ENCODE measurements at places on chromosomes 1 and 21.
A peak's percentile ranks its signal among the peaks of the same experiment; 100 is the strongest.

DNA sequence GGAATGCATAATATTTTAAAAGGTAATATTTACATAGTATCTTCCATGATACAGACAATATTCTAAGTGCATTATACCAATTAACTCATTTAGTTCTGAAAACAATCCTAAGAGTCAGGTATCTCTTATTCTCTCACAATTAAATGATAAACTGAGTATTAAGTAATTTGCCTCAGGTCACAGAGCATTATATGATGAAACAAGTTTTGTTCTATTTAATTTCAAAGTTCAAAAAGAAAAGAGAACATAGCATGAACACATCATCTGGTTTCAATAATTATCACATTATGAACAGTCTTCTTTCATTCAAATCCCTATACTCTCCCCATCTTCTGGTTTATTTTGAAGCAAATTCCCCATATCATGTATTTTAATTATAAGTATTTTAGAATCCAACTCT lies 927.5 kb downstream of the ADGRL2 start:
- DNase-seq, result no peak

DNA sequence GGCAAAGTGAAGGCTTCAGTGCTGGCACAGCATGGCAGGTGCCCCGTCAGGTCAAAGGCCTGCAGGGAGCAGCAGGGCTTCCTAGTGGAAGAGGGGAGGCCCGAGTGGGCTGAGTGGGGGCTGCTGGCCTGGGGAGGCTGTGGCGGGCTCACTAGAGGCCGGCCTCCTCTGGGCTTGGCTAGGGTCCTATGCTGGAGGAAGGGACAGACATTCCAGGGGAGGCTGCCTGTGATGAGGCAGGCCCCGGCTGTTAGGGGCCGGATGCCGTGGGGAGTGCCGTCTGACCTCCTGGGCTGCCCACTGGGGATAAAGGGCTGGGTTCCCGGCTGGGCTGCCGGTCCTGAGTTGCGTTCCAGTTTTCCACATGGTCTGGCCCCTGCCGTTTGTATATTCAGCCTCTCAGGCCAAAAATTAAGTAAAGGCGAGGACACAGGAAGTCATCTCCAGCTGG lies 21.1 kb downstream of the PRXL2B start:
- DNase-seq, result peak; percentile 69

- DNase-seq, result no peak
These were observed 102.1 kb downstream of the LMX1A start for GRCh38 chr1:165254376-165254775.

GRCh38 chr21:46211786-46212720 lies 16.5 kb downstream of the LSS start:
- no peak for DNase-seq

DNA sequence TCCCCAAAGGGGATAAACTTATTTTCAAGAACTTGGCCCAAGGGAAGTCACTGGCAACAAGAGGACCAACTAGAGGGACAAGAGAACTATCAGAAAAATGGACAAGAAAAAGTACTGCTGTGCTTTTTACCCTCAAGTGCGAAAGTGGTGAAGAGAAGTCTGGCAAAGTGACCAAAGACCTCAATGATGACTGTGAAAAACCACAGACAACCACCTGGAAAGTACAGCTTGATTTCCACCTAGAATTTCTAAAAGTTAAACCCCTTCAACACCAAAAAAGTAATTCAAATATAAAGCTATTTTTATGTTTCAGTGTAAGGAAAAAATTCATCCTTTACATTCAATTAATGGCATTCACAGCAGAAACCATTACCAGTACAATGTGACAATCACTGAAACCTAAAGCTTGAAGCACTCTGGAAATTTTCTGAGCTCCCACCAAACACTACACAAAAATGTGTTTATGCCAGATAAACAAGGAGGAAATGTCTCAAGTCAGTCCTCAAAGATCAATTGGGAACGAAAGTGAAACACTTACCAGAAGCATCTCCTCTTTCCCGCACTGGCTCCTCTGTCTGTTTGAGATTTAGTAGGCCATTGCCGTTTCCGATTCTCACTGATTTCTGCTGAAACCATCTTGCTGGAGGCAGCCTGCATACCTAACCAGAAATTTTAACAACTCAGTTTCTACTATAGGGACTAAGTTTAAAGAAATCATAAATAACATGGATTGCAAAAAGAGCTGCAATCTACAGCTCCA lies 8.3 kb downstream of the SDE2 start:
- DNase-seq, result no peak

GRCh38 chr1:46301808-46302640 lies 1.4 kb downstream of the LRRC41 start:
- peak; percentile 77 for DNase-seq

GRCh38 chr1:29211086-29212030 lies 19.4 kb downstream of the MECR start:
- peak; percentile 32 for DNase-seq

DNA sequence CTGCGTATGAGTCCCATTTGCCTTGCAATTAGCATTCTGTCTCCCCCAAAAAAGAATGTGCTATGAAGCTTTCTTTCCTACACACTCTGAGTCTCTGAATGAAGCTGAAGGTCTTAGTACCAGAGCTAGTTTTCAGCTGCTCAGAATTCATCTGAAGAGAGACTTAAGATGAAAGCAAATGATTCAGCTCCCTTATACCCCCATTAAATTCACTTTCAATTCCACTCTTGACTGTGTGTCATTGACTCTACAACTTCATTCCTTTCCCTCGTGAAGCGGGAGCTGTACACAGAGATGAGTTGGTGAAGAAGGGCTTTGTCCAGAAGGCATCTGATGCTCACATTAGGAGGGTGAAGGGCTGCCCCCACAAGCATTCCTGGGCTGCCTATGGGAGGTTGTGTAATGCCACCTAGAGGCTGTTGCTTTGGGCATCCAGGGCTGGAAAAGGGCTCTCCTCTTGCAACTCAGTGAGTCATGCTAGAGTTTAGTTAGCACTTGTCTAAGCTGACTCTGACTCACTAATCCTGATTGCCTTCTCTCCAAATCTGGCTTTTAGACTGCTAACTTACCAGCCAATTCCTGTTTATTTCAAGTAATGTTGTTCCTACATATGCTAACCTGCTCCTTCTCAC lies 1.8 kb downstream of the SPRR1B start:
- peak; percentile 28 for DNase-seq

DNA sequence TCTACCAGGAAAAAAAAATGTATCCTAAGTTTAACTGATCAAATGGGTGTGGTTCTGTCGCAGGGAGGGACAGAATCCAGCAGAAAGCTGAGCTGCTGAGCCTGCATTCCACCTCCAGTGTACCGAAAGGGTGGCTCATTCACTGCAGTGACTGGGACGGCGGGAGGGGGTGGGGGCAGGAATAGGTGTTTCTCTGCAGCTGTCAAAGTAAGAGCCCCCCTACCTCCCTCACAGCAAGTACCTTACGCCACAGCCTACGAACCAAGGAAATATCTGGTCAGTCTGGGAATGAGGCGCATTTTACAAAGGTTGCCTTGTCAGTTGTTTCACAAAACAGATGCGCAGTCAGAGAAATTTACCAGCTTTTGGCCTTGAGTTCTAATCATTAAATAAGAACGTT lies 1.7 kb downstream of the S100B start:
- DNase-seq, result no peak

GRCh38 chr1:9143250-9143649 lies 14.3 kb upstream of the GPR157 start:
- no peak for DNase-seq

DNA sequence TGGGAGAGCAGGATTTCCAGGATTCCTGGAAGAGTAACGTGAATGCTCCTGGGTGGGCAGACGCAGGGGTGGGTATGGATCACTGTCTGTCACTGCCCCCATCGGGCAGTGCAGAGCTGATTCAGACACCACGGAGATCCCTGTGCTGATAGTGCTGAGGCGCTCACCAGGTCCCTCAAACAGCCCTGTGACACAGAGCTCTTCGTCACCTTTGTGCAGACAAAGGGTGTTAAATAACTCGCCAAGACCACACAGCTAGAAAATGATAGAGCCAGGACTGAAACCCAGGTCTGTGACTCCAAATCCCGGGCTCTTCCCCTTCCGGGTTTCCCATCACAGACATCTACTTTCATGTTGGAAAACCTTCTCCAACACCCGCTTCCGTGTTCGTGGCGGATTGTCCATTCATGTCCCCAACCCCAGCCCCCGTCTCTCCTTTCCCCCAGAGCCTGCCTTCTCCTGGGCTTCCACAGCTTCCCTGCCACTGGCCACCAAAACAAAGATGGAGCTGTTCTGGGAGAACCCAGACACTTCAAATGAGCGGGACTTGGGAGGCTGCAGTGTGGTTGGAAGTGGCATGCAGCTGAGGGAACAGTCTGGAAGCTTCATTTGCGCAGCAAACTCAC lies 2.6 kb downstream of the EFHD2 start:
- no peak for DNase-seq

DNA sequence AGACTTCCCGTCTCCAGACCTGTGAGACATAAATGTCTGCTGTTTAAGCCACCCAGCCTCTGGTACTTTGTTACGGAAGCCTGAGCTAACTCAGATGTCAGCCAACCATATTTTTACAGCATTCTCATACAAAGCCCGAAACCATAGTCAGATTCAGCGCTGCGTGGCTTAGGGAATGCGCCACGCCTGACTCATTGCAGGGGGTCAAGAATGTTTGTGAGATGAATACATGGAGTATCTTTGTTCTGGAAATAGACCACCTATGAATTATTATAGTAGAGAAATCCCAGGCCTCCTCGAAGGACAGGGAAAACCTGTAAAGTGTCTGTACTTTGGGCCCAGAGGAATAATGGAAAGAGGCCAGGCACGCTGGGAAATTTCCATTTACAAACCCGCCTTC lies 434.8 kb downstream of the CAMTA1 start:
- no peak for DNase-seq

DNA sequence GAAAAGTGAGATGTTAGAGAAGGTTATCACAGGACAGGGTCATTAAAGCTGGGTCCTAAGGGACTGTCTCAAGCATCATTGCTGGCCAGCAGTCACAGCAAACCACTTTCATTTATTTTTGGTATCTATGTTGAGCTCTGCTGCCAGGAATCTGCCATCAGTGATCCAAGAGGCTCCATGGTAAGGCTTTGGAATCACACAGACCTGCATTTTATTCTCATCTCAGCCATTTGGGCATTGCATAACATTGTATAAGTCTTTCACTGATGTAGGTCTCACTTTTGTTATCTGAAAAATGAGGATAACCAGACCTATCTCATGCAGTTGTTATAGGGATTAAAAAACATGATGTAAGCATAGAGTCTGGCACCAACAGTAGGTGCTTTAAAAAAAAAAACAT lies 77.5 kb downstream of the OMA1 start:
- no peak for DNase-seq

DNA sequence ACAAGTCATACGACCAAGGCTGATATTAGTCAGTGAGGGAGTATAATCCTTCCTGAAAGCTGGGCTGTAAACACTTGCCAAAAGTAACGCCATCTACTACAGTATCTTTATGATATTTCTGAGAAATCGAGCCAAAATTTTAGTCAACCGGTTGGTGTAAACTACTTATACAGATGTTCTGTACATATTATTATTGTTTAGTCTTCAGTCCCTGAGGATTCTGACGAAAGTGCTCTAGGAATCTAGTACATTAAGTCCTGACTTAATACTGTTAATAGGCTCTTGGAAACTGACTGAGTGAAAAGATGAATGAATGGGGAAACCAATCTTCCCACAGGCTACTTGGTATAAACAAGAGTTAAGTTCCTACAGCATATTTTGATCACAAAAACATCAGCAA lies 274.3 kb downstream of the USP25 start:
- no peak for DNase-seq

DNA sequence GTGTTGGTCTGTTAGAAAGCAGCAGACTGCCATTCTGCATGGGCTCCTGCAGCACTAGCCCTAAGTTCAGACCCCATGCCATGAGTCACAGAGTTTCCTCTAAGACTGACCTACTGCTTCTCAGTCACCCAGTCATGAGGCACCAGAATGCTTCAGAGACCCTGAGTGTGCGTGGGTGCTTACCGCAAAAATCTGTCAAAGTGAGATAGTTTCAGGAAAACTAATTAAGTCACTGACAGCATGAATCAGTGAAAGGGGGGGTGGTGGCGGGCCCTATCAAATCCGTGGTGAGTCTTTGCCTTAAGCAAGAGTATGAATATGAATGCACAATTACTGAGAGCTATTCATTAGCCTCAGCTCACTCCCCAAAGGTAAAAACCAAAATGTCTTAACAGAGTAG lies 98.1 kb downstream of the KCTD3 start:
- DNase-seq, result no peak

DNA sequence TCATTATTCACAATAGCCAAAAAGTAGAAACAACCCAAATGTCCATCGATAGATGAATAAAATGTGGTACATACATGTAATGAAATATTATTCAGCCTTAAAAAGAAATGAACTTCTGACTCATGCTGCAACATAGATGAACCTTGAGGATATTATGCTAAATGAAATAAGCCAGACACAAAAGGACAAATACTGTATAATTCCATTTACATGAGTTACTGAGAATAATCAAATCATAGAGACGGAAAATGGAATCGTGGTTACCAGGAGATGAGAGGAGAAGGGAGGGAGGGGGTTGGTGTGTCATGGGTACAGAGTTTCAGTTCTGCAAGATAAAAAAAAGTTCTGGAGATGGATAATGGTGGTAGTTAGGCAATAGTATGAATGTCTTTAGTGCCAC lies 184.1 kb downstream of the PSMG1 start:
- no peak for DNase-seq

GRCh38 chr21:43343992-43344886 lies 82.7 kb downstream of the SIK1 start:
- no peak for DNase-seq

GRCh38 chr1:73909043-73909562 lies 288.9 kb downstream of the LRRIQ3 start:
- no peak for DNase-seq

- DNase-seq, result no peak
These were observed 39.2 kb downstream of the MAPKAPK2 start for GRCh38 chr1:206723805-206724472.

GRCh38 chr1:170674986-170675385 lies 11.1 kb downstream of the PRRX1 start:
- no peak for DNase-seq

DNA sequence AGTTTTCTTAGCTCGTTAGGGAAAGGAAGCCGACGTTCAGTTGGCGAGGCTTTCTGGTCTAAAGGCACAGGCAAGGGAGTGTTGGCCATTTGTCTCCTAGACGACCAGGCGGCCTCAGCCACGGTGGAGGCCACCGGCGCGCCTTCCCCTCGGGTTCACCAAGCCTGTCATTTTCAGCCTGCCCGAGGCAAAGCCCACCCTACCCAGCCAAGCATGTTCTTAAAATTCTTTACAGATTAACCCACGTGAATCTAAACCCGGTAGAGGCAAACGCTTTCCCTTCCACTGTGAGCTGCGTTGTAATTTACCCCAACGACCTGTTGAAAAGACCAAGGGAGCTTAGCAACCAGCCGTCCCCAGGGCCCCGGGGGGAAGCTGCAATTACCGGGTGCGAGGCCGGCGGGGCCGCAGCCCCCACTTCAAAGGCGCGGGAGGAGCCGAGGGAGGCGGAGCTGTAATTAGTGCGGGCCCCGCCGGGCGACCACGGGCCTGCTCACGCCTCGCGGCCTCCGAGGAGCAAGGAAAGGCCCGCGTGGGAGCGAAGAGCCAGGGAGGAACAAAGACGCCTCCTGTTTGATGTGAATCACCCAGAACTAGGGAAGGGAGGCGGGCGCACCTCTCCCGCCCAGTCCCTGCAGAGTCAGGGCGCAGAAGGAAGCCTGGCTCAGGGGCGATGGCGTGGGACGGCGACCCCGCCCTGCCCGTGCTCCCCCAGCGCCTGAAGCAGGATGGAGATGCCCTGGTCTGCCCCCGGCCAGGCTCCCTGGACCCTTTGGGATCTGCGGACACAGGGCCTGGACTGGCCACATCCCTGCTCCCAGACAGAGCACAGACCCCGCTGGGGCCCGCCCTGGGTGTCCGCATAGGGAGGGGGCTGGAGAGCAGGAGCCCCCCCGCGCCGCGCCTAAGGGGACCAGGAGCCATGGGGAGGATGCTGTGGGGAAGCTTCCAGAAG lies 12.1 kb upstream of the TSPEAR start:
- peak; percentile 37 for DNase-seq

All from testis (tissue), 5 donors.